ENCODE measurements at places on chromosomes 13 and 19. TPM values are rescaled to one million over a fixed set of nuclear protein-coding genes. Genes with fewer than 3 reads are reported as not detected.

The CACNG8 gene
- not detected for total RNA-seq

The SPACA6 gene
- 1.7 TPM for total RNA-seq

GRCh38 chr13:70950664-70951063 is 842.4 kb upstream of the KLHL1 start:
- DNase-seq, result no peak

DNA sequence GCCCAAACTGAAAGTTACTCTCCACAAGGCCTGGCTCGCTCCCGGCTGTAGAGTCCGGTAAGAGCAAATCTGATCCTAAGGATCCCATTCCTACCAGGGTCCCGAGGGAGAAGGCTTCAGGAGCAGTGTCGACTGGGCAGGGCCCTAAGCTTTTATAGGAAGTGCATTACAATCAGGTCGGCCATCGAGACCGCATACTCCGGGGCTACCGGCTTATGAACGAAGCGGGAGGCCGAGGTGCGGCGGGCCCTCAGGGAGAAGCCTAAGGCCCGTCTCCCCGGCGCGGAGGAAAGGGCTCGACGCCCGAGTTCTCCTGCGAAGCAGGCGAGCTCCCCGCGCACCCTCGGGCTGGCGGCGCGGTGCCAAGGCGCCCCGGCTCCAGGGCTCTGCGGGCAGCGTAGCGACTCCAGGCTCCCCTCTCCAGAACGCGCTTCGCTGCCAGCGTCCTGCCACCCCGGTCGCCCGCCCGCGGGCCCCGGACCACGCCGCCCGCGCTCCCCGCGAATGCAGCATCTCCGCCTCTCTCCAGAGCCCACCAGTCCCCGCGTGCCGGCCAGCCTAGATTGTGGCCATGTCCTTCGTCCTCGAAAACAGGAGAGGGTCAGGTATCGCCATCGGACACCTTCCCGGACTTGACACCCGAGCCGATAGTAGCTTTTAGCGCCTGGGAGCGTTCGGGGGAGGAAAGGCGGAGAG is 1.4 kb downstream of the EFNB2 start:
- DNase-seq, result peak; percentile 63

GRCh38 chr13:93147946-93148345 is 78.7 kb upstream of the GPC6 start:
- no peak for DNase-seq

DNA sequence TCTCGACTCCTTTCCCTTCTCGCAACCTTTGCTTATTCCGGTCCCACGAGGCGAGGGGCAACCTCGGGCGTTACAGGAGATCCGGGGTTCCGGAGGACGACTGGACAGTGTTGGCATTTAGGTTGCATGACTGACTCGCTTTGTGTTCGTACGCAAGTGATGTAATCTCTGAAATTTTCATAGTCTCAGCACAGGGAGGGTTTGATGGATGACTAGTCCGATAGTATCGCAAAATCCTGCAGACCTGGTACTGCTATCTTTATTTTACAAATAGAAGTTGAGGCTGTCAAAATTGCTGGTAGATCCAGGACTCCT is 342 bp downstream of the DDX49 start:
- no peak for DNase-seq

DNA sequence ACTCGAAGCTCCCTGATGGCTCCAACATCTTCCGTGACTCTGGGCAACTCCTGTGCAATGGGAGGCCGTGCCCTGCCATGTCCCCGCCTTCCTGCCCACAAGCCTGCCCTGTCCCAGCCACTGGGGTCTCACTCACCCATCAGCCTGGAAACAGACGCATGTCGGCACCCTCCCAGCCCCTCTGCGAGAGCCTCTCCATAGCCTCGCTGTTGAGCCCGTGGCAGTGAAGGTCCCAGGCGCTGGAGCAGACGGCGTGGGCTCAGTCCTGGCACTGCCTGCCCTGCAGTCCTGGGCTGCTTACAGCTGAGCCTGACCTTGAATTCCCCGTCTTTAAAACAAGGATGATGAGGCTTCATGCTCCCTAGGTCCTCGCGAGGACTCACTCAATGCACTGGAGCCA is 37.0 kb downstream of the MCF2L start:
- DNase-seq, result no peak

- no peak for DNase-seq
Observed at GRCh38 chr19:31594701-31595100, 245.5 kb upstream of the TSHZ3 start.

DNA sequence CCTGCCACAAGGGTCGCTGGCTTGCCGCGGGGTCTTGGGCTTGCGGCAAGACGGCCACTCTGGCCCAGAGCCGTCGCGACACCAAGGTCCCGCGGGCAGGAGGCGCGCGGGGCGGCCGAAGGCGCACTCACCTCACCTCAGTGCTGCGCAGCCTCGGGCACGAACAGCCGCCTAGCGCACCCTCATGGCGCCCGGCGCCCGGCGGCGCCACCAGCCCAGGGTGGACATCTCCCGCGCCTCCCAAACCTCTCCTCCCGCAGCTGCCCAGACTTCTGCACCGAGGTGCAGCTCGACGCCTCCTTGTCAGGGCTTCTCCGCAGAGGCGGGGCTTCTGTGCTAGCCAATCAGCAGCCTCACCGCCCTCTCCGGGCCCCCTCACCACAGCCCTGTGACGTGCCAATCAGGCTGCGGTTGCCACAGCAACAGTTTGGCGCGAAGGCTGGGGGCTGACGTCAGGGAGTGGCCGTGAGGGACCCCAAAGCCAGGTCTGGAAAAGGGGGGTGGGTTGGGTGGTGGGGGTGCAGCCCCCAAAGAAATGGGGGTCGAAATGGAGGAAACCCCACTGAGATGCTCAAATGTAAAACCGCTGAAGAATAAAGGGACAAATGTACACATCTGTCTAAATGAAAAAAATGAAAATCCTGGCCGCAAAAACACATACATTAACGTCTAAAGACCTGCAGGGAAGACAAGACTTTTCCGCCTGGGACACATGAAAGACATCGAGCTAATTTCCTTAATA is at the start of the genes PEG3 and ZIM2:
TSS of gene PEG3 (minus strand) at position 276 of the 742 bp plus-strand sequence. CDS start 16,071 bp downstream, outside the sequence.
TSS of gene ZIM2 (minus strand) at position 276 of the 742 bp plus-strand sequence. CDS start 16,449 bp downstream, outside the sequence.
- no peak for DNase-seq

Data from IMR-90 (cell line).